Stimulated activated CD8-positive, alpha-beta memory T cell treated with anti-CD3 and anti-CD28 coated beads, Interleukin-7, amount 100 ng/mL, for 48 hours (primary cell): ENCODE measurements at places on chromosomes 5 and 9.
A peak's percentile ranks its signal among the peaks of the same experiment; 100 is the strongest.

DNA sequence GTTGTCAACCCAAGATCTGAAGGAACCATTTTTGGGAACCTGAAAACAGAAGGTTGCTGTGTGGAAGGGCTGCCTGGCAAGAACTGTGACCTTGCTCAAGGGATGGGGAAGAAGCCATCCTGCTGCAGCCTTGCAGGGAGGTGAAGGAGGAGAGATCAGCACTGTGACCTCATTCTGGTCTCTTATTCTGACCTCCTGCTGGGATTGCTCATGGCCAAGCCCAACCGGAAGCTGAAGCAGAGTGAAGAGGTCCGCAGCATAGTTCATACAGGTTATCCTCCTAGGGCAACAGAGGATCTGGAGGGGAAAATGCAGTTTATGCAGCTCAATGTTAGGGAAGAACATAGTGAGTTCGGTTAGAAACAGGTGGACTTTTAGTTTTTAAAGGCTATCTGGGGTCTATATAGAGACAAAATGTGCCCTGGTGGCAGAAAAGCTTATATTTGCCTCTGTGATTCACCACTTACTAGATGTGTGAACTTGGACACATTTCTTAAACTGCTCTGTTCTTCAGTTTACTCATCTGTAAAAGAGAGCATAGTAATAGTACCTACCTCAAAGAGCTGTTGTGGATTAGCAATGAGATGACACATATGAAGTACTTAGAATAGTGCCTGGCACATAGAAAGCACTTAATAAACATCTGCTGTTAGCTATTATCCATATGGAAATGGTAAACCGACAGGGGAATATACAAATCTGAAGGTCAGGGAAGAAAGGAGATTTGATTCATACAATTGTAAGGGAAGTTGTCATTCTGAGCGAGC is 57.9 kb upstream of the BNC2 start:
- no peak for DNase-seq

GRCh38 chr9:133589454-133590227 is 19.5 kb downstream of the FAM163B start:
- DNase-seq, result peak; percentile 6

DNA sequence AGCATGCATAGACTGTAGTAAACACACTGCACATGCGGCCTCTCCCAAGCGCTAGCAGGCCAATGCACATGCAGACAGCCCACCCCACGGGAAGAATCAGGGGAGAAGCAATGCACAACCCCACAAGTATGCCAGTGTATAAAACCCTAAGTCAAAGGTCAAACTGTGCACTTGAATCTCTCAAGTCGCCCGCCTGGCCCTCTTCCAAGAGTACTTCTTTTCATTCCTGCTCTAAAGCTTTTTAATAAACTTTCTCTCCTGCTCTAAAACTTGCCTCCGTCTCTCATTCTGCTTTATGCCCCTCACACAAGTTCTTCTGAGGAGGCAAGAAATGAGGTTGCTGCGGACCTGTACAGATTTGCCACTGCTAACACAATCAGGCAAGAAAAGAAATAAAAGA is 50.4 kb downstream of the PTPDC1 start:
- DNase-seq, result no peak

DNA sequence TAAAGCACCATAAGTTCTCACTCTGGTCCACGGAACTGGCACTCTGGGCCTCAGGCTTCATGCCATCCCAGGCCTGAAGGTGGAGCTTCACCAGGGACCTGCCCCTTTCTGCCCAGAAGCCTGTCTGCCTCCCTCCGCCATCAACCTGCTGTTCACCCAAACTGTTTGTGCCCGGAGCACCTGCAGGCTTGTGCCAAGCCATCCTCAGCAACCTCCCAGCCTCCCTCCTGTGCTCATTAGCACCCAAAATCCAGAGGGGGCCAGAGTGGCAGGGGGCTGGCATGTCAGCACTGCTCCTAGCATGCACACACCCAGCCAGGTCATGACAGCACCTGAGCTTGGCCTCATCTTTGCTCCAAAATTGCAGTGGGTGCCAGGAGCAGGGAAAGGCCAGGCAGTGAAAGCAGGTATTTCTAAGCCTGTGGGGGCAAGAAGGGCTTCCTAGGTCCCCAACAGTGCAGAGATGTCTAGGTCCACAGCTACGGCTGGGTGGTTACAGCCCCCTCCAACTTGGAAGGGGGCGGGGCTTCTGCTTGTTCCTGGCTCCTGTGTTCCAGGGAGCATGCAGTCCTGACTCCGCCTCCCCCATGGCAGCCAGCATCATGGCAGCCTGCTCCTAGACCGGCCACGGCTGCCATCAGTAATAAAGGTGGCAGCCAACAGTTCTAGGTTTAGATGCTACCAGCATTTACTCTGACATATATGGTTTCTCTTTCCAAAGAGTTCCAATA is 85.1 kb downstream of the GIN1 start:
- DNase-seq, result no peak

- no peak for DNase-seq
These were observed 80.2 kb downstream of the PLAC8L1 start for GRCh38 chr5:146025114-146025680.

- no peak for DNase-seq
These were observed 39.8 kb upstream of the FLT4 start for GRCh38 chr5:180689071-180689694.

- no peak for DNase-seq
These were observed 21.3 kb downstream of the MRPL36 start for GRCh38 chr5:1778138-1779020.

DNA sequence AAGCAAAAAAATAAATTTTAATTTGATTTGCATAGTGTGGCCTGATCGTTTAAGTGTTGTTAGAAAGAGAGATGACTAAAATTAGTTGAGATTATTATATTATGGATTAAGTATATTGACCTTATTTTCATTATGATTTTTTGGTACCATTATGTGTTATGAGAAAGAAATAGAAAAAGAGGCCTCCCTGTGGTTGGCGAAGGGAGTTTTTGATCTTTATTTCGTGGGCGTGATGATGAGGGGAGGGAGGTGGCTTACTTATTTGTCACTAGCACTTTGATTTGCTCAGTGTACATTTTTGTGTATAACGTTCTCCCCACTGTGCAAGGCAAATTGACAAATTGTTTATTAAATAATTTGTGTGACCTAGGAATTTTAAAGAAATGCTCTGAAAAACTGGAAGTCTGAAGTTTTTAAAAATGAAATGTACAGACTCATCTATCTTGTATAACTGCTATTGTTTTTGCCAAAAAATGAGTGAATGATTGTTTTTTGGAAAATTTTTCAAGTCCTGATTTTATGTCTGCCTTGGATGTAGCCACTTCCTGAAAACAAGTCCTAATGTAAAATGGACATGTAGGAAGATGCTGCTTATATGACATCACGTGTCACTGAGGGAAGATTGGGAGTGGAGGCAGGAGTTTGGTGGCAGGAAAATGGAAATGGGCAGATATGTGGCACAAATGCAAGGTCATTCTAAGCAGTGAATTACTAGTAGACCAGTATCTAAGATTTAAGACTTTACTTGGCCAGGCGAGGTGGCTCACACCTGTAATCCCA is 3.0 kb downstream of the DAPK1 start:
- no peak for DNase-seq

DNA sequence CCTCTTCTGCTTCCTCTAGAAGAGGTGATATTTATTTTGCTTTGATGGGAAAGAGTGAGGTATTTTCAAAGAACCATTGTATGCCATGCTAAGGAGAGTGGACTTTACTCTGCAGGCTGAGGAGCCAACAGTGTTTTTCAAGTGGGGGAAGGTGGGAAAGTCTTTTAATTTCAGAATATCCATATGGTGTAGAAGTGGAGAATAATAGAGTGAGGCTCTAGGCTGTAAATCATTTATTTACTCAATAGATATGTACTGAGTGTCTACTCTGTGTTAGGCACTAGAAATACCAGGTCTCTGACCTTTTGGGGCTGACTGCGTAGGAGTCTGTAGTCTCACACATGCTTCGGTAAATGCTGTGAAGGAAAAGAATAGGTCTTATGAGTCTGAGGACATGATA is 30.7 kb upstream of the TENT2 start:
- DNase-seq, result no peak

DNA sequence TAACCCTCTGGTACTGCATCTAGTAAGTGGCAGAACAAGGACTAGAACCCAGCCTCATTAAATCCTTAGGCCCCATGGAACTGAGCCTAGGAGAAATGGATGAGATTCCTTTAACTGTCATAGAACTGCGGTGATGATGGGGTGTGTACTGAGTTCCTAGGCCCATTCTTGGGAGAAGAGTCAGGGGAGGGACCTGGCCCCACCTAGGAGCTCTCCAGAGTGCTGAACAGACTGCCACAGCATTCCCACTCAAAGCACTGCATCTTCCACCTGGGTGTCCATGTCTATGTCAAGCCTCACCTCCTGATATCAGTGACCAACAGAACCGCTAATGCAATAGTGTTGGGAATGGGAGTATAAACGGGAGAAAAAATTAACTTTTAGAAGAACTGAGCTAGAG is 36.6 kb downstream of the TTLL11 start:
- DNase-seq, result no peak

DNA sequence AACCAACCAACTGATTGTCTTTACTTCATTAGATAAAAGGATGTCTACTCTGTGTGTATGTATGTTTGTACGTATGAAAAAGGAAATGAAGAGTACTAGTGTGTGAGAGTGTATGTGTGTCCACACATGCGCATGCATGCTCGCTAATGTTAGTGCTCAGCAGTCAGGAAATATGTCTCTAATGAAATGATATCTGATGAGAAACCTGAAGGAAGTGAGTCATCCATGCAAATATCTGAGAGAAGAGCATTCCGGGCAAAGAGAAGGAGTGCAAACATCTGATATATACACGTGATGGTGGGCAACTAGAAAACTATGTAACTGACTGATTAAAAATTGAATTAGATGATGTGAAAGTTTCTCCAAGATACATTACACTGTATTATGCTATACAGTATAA is 29.6 kb upstream of the UGCG start:
- DNase-seq, result no peak

DNA sequence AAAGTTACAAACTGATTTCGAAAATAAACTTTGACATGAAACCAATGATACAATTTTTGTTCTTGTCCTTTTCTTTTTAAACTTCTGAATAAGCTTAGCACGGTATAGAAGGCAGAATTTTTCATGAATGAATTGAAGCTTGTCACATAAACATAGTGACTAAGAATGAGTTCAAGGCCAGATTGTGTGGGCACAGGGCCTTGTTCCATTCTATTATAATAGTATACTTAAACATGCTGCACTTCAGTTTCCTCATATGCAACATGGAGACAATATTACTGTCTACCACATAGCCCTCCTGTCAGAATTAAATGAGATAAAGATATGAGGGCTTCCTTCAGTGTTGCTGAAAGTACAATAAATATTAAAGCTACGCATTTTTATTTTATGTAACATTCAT is 204.2 kb upstream of the HAPLN1 start:
- no peak for DNase-seq

DNA sequence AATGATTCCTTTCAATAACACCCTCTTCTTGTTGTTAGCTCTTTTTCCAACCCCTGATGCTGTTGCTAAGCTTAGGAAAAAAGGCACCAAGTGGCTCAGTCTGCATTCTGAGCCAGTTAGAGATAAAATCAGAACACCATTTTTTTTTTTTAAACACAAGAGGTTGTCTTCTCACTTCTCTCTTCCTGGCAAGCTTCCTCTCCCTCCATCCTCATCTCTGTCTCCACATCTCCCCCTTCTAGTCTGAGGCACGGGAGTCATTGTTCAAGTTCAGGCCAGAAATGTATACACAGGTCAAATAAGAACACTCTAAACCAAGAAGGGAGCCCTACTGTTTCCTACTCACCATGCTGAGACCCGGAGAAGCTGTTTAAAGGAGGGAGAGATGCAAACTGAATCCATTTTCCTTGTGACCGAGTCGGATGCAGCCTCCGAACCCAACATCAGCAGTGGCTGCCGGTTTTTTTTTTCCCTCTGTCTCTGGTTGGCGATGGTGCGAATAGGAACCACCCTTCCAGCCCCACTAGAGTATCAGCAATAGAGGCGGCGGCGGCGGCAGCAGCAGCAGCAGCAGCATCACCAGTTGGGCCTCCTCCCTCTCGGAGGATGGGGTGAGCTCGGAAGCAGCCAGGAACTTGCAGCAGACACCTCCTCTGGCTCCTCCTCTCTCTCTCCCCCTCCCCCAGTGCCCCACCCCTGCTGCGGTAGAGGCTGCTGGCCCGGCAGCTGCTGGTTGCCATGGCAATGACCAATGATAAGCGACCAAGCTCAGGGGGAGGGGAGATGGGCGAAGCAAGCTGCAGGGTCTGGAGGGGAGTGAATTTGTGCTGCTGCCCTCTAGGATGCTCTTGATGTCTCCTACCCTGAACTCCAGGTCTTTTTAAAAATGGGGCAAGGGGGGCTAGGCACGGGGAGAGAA is at the start of gene JAKMIP2:
JAKMIP2 (minus strand) TSS at position 619 of the 919 bp plus-strand sequence. CDS start 110,922 bp downstream, outside the sequence.
- DNase-seq, result peak; percentile 74

DNA sequence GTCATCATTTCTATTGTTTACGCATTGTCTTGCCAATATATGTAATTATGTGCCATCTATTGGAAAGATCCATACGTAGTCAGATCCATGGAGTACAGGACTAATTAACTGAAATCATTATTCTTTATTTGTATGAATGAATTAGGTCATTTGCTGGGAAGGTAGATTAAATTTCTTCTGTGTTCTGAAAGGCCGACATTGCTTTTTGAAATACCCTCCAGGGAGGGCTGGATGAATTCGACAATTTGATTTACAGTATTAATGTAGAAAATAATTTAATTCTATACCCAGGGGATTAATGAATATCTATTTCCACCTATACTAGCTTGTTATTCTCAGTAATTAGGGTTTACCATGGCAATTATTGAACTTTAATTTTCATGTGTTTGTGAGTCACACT is 117.6 kb downstream of the CHSY3 start:
- no peak for DNase-seq

GRCh38 chr9:27433631-27434325 is 90.3 kb upstream of the IFNK start:
- no peak for DNase-seq

- DNase-seq, result no peak
These were observed 923 bp downstream of the SPATA6L start for GRCh38 chr9:4665357-4665756.

GRCh38 chr9:117649126-117649525 is 55.1 kb upstream of the TLR4 start:
- no peak for DNase-seq

- DNase-seq, result no peak
These were observed 4.0 kb downstream of the HDAC3 start for GRCh38 chr5:141632650-141633049.

DNA sequence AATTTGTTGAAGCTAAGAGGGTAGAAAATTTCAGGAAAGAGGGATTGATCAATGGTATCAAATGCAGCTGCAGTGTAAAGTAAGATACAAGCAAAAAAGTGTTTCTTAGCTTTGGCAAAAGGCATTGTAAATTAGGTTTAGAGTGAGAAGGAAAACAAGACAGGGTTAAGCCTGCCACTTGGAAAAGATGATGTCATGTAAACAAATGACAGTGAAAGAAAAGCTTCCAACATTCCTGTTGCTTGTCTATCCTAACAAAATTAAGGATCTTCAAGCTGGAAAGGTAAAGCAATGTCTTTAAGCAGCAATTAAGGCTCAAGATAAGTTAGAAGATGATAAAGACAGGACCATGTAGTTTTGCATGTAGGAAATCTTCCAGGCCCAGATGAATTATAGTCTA is 139.1 kb upstream of the PPP2R2B start:
- DNase-seq, result no peak
